Renal pelvis (tissue), 12 donors: ENCODE measurements at places on chromosomes 1 and 21. TPM values are rescaled to one million over a fixed set of nuclear protein-coding genes. Genes with fewer than 3 reads are reported as not detected.

Gene FMO2
- polyA plus RNA-seq = 1.9 TPM

Gene SPRR2B
- polyA plus RNA-seq = 0.16 TPM

Gene ELF3
- 89.2 TPM for polyA plus RNA-seq

Gene NBPF12
- polyA plus RNA-seq = 16.3 TPM

Gene GJC2
- polyA plus RNA-seq = 1.0 TPM

Gene ALX3
- polyA plus RNA-seq = not detected

Gene C1orf21
- polyA plus RNA-seq = 31.9 TPM

Gene ST6GALNAC3
- polyA plus RNA-seq = 81.9 TPM

Gene LPAR3
- 2.4 TPM for polyA plus RNA-seq

Gene HSD3B2
- 1.4 TPM for polyA plus RNA-seq

Gene TSPAN1
- 90.5 TPM for polyA plus RNA-seq

Gene LRRN2
- polyA plus RNA-seq = 12.6 TPM
